Naive thymus-derived CD8-positive, alpha-beta T cell (primary cell): ENCODE measurements at places on chromosomes 1 and 21. TPM values are rescaled to one million over a fixed set of nuclear protein-coding genes. Genes with fewer than 3 reads are reported as not detected.

KCNK2 gene
- not detected for total RNA-seq

TCHH gene
- total RNA-seq, result not detected

ETV3 gene
- 29.8 TPM for total RNA-seq

ABCG1 gene
- 0.93 TPM for total RNA-seq

LCE2C gene
- not detected for total RNA-seq

FAM177B gene
- 1.4 TPM for total RNA-seq

DNA sequence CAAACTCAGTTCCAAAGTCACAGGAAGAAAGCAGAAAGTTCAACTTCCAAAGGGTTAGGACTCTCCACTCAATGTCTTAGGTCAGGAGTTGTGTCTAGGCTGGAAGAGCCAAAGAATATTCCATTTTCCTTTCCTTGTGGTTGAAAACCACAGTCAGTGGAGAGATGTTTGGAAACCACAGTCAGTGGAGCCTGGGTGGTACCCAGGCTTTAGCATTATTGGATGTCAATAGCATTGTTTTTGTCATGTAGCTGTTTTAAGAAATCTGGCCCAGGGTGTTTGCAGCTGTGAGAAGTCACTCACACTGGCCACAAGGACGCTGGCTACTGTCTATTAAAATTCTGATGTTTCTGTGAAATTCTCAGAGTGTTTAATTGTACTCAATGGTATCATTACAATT, 11.7 kb downstream of the ATF3 start:
- no peaks in the 10 kb centered on the region for H3K36me3 ChIP-seq
- H3K4me3 ChIP-seq, result no peak overlapping the region
- peak overlapping the region; percentile 54 for H3K27ac ChIP-seq
- no peak for DNase-seq
- H3K4me1 ChIP-seq, result peaks cover 8% of the 10 kb centered on the region

- no peaks in the 10 kb centered on the region for H3K27me3 ChIP-seq
- DNase-seq, result peak; percentile 33
- H3K4me1 ChIP-seq, result peaks cover 48% of the 10 kb centered on the region
- H3K4me3 ChIP-seq, result peak overlapping the region; percentile 87
- H3K36me3 ChIP-seq, result peaks cover 13% of the 10 kb centered on the region
Measured at GRCh38 chr1:1402072-1402900, 3.2 kb upstream of the CCNL2 start.

DNA sequence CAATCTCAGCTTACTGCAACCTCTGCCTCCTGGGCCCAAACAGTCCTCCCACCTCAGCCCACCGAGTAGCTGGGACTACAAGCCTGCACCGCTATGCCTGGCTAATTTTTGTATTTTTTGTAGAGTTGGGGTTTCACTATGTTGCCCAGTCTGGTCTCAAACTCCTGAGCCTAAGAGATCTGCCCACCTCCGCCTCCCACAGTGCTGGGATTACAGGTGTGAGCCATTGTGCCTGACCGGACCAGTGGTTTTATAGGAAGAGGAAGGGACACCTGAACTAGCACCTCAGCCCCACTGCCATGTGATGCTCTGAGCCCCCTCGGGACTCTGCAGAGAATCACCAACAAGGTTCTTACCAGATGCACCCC, 4.1 kb downstream of the CRYBG2 start:
- H3K4me1 ChIP-seq, result no peaks in the 10 kb centered on the region
- H3K36me3 ChIP-seq, result no peaks in the 10 kb centered on the region
- no peaks in the 10 kb centered on the region for H3K27me3 ChIP-seq
- H3K4me3 ChIP-seq, result no peak overlapping the region
- H3K27ac ChIP-seq, result no peak overlapping the region

DNA sequence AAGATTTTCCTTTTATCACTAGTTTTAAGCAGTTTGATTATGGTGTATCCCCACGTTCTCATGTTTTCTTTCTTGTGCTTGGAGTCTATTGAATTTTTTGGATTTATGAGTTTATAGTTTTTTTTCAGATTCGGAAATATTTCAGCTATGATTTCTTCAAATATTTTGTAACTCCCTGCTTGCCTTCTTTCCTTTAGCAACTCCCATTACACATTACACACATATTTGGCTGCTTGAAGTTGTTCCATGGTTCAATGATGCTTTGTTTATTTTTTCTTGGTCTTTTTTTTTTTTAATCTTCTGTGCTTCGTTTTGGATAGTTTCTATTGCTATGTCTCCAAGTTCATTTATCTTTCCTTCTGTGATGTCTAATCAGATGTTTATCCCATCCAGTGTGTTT, 48.5 kb upstream of the WARS2 start:
- no peak overlapping the region for H3K4me3 ChIP-seq
- peaks cover 58% of the 10 kb centered on the region for H3K36me3 ChIP-seq
- DNase-seq, result no peak
- H3K27ac ChIP-seq, result no peak overlapping the region
- H3K27me3 ChIP-seq, result no peaks in the 10 kb centered on the region
- peaks cover 3% of the 10 kb centered on the region for H3K4me1 ChIP-seq

GRCh38 chr1:96865731-96866685, 144.4 kb downstream of the PTBP2 start:
- no peaks in the 10 kb centered on the region for H3K4me1 ChIP-seq
- no peak for DNase-seq
- H3K27me3 ChIP-seq, result peaks cover 24% of the 10 kb centered on the region
- no peak overlapping the region for H3K27ac ChIP-seq

DNA sequence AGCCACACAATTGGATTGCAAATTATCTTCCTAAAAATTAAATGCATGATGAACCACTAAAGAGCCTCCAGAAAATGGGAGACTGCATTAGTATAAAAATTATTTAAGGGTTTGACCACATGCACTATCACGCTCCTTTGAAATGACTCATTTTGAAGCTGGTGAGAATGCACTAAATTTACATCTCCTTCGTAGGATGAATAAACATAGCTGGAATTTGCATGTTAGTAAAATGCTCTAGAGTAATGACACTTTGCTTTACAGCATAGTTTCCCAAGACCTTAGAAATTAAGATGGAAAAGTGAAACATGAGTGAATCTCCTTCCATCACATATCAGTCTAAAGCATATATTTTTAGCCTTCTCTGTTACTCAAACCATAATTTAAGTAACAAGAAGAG, 2.4 kb downstream of the PLPPR4 start:
- no peaks in the 10 kb centered on the region for H3K36me3 ChIP-seq
- peaks cover 44% of the 10 kb centered on the region for H3K27me3 ChIP-seq
- H3K4me1 ChIP-seq, result peaks cover 13% of the 10 kb centered on the region
- DNase-seq, result no peak

GRCh38 chr1:19343617-19344350, 31.7 kb downstream of the SLC66A1 start:
- H3K36me3 ChIP-seq, result peaks cover 67% of the 10 kb centered on the region
- no peak overlapping the region for H3K4me3 ChIP-seq
- H3K27ac ChIP-seq, result no peak overlapping the region
- H3K4me1 ChIP-seq, result peaks cover 7% of the 10 kb centered on the region
- H3K27me3 ChIP-seq, result no peaks in the 10 kb centered on the region
- DNase-seq, result no peak

- peaks cover 6% of the 10 kb centered on the region for H3K27me3 ChIP-seq
- H3K36me3 ChIP-seq, result no peaks in the 10 kb centered on the region
- H3K4me3 ChIP-seq, result no peak overlapping the region
- no peak for DNase-seq
- H3K27ac ChIP-seq, result no peak overlapping the region
Measured at GRCh38 chr1:24600551-24600950, 42.6 kb upstream of the SRRM1 start.

DNA sequence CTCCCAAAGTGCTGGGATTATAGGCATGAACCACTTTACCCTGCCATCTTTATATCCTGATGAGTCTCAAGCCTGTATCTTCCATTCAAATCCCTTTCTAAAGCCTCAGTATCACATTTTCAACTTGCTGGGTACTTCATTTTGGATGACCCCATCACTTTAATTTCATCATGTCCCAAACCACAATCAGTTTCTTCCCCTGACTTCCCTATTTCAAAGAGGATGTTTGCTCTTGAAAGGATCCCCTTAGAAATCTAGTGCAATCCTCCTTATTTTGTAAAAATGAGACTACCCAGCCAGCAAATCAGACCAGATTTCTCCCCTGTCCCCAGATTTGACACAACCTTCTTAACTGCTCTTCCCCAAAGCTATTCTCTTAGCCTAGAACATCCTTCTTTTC, 7.0 kb upstream of the TRIT1 start:
- no peak overlapping the region for H3K27ac ChIP-seq
- no peak for DNase-seq
- H3K27me3 ChIP-seq, result peaks cover 9% of the 10 kb centered on the region
- H3K36me3 ChIP-seq, result no peaks in the 10 kb centered on the region
- H3K4me3 ChIP-seq, result no peak overlapping the region

GRCh38 chr1:67171978-67172377, 5.7 kb downstream of the IL23R start:
- H3K27ac ChIP-seq, result peak overlapping the region; percentile 84
- H3K27me3 ChIP-seq, result no peaks in the 10 kb centered on the region
- peak overlapping the region; percentile 74 for H3K4me3 ChIP-seq
- peaks cover 38% of the 10 kb centered on the region for H3K4me1 ChIP-seq

GRCh38 chr1:87346130-87346814, 17.6 kb downstream of the LMO4 start:
- H3K4me1 ChIP-seq, result peaks cover 2% of the 10 kb centered on the region
- no peaks in the 10 kb centered on the region for H3K27me3 ChIP-seq
- H3K36me3 ChIP-seq, result peaks cover 4% of the 10 kb centered on the region
- H3K4me3 ChIP-seq, result no peak overlapping the region
- H3K27ac ChIP-seq, result no peak overlapping the region

GRCh38 chr1:151165281-151165737, 393 bp downstream of the LYSMD1 start:
- peak overlapping the region; percentile 96 for H3K27ac ChIP-seq
- H3K36me3 ChIP-seq, result no peaks in the 10 kb centered on the region
- H3K4me3 ChIP-seq, result peak overlapping the region; percentile 98
- no peak for DNase-seq
- H3K27me3 ChIP-seq, result no peaks in the 10 kb centered on the region

DNA sequence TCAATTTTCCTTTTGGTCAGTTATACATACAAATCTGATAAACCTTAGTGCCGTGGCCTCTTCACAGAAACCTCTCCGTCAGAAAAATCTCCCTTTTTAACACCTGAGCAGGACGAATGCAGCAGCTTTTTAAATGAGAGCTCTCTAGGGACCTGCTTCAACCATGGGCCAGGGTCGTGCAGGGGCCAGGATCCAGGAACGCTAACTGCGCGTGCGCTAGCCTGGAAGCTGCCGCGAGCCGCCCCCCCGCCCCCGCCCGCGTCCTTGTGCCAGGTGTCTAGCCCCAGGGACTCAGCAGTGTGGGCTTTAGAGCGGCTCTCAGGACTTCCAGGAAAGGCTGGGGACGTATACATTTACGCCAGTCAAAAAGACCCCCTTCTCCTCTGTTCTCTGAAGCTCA, 136.8 kb upstream of the FMN2 start:
- H3K36me3 ChIP-seq, result no peaks in the 10 kb centered on the region
- no peak overlapping the region for H3K27ac ChIP-seq
- H3K4me3 ChIP-seq, result no peak overlapping the region
- DNase-seq, result no peak
- no peaks in the 10 kb centered on the region for H3K4me1 ChIP-seq

- H3K4me1 ChIP-seq, result peaks cover 26% of the 10 kb centered on the region
- peak; percentile 21 for DNase-seq
- peak overlapping the region; percentile 96 for H3K27ac ChIP-seq
- no peaks in the 10 kb centered on the region for H3K36me3 ChIP-seq
- H3K27me3 ChIP-seq, result no peaks in the 10 kb centered on the region
- H3K4me3 ChIP-seq, result peak overlapping the region; percentile 72
Measured at GRCh38 chr1:52602856-52603600, 857 bp downstream of the GPX7 start.

GRCh38 chr1:36211841-36212240, 12.4 kb upstream of the THRAP3 start:
- H3K4me3 ChIP-seq, result no peak overlapping the region
- H3K36me3 ChIP-seq, result no peaks in the 10 kb centered on the region
- H3K27ac ChIP-seq, result no peak overlapping the region
- H3K4me1 ChIP-seq, result peaks cover 4% of the 10 kb centered on the region

DNA sequence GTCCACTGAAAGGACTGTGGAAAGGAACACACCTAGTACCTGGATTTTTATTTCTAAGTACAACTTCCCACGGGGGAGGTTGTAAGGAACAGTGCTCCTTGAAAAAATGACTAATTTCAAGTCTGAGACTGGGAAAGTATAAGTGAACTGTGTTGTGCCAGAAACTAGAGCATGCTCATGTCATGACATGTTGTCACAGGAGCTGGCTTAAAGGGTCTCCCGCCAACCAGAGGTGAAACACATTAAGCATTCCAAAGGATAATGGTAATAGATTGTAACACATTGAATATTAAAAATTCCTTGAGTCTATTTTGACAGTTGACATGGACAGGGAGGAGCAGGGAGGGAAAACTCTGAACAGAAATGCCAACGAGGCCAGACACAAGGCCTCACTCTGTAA, 6.3 kb downstream of the ATP2B4 start:
- no peaks in the 10 kb centered on the region for H3K27me3 ChIP-seq
- no peak overlapping the region for H3K27ac ChIP-seq
- no peak overlapping the region for H3K4me3 ChIP-seq
- H3K4me1 ChIP-seq, result peaks cover 33% of the 10 kb centered on the region
- peaks cover 3% of the 10 kb centered on the region for H3K36me3 ChIP-seq

DNA sequence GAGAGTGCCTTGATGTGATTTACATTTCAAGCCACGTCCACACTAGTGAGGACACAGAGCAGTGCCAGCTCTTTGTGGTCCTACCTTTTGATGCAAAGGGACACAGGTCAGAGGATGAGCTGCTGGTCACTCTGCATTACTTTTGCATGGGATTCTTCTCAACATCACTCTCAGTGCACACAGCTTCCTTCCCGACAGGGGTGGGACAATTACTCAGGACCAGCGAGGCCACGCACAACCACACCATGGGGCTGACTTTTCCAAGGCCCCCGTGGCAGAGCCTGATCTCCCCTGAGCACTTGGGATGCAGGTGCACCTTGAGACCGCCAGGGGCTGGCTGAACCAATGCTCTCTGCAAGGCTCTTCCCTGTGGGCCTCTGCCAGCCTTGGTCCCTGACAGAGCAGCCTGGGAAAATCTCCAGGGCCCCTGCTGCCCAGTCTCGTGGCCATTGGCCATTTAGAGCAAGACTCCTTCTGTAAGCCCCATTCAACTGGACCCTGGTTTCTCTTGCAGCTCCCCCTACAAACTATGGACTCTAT, 13.2 kb upstream of the PRAMEF12 start:
- H3K36me3 ChIP-seq, result no peaks in the 10 kb centered on the region
- no peak for DNase-seq
- H3K27me3 ChIP-seq, result peaks cover 38% of the 10 kb centered on the region
- H3K27ac ChIP-seq, result no peak overlapping the region
